IMR-90 (cell line): ENCODE measurements at places on chromosomes 12 and 14. TPM values are rescaled to one million over a fixed set of nuclear protein-coding genes. Genes with fewer than 3 reads are reported as not detected.
A peak's percentile ranks its signal among the peaks of the same experiment; 100 is the strongest.

Gene PTPRQ
- total RNA-seq: 1.4 and 2.8 TPM in 2 replicates

- DNase-seq: no peak
Observed at GRCh38 chr14:61876362-61877034, 114.3 kb downstream of the SNAPC1 start.

Gene CLEC1B
- total RNA-seq: not detected in 2 replicates

DNA sequence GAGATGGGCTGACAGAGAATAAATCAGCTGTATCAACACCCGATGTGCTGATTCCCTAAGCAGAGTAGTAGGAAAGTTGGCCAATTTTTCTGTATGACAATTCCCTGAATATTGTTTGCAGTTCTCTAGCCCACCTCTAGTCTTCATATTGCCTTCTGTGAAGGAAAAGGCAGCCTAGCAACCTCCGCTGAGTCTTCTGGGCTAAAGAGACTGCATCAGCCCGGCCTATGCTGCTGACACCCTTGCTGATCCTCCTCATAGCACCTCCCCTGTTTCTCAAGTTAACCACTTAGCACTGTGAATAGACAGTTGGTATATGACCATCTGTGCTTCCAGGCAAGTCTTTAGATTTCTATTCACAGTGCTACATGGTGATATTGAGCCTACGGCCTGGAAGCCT lies 161.1 kb upstream of the EGLN3 start:
- no peak for DNase-seq

Gene CAPS2
- total RNA-seq: 2.7 and 2.8 TPM in 2 replicates

- DNase-seq: no peak
Observed at GRCh38 chr12:119447618-119448017, 113.1 kb downstream of the CCDC60 start.

Gene ANKS1B
- total RNA-seq: 0.18 and 0.56 TPM in 2 replicates

DNA sequence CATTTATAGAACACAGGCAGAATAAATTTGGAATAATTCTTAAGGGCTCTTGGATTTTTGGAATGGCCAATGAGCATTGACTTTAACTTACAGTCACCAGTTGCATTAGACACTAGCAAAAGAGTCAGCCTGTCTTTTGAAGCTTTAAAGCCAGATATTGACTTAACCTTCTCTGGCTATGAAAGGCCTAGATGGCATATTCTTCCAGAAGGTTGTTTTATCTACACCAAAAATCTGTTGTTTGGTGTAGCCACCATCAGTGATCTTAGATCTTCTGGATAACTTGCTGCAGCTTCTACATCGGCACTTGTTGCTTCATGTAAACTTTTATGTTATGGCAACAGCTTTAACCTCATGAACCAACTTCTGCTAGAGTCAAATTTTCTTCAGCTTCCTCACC lies 10.4 kb downstream of the PCNX1 start:
- DNase-seq: no peak

- DNase-seq: no peak
Observed at GRCh38 chr14:97441740-97442362, 644.7 kb downstream of the VRK1 start.

- no peak for DNase-seq
Observed at GRCh38 chr12:76649099-76649498, 89.5 kb upstream of the OSBPL8 start.

Gene WDHD1
- 13.1 and 17.5 TPM in 2 replicates for total RNA-seq

GRCh38 chr14:95697764-95698163 lies 11.5 kb downstream of the TCL1B start:
- no peak for DNase-seq

DNA sequence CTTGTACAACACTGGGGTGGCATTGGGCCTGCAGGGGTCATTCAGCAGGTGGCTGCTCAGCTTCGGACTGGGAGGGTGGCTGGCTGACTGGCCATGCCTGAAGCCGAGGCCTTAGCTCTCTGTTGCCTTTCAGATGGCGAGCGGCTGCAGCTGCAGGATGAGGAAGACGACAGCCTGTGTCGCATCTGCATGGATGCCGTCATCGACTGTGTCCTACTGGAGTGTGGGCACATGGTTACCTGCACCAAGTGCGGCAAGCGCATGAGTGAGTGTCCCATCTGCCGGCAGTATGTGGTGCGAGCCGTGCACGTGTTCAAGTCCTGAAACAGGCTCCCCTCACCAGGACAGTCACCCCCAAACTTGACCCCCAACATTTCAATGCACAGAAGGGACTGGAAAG lies 23.3 kb downstream of the RNF34 start:
- DNase-seq: no peak

DNA sequence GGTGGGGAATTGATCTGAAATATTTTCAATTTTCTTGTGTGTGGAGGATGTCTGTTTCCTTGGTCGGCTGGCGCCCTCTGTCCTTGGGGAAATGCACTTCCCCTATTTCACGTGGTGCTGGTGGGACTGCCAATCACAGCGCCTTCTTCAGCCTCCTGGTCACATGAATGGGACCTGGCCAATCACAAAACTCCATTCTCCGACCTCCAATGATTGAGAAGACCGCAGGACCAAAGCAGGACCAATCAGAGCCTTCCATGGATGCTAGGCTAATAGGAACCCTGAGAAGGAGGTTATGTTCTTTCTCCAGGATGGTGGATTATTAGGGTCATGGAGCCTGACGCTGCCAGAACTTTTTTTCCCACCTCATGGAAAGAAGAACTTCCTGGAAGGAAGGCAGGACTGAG lies 188.7 kb downstream of the TTC8 start:
- peak; percentile 11 for DNase-seq

DNA sequence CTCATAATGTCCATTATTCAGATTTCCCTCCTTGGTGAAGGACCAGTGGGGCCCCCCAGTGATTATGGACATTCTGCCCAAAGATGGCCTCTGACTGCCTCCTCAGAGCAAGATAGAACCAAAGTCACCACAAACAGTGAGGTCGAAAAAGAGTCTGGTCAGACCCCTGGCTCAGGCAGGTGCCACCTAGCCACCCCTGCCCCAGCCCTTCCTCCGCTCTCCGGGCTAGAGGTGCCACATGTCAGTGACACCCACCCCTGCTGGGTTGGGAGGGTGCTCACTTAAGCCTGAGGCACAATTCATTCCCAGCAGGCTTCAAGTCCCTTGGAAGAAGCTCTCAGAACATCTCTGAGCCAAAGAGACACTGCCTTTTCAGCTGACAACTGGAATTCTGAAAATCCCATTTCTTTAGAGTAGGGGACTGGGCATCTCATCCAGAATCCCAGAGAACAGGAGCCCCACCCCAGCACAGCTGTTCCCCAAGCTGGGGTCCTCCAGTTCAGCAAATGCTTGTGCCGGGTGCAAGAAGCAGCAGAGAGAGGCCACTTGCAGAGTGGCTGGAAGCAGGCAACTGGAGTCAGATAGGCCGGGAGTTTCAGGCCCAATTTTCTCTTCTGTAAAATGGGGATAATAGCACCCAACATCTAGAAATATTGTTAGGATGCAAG lies 50.3 kb downstream of the ISCA2 start:
- DNase-seq: no peak

Gene TOMM20L
- total RNA-seq: not detected in 2 replicates
